HepG2 (cell line): ENCODE measurements at places on chromosomes 5 and 9.
A peak's percentile ranks its signal among the peaks of the same experiment; 100 is the strongest.

DNA sequence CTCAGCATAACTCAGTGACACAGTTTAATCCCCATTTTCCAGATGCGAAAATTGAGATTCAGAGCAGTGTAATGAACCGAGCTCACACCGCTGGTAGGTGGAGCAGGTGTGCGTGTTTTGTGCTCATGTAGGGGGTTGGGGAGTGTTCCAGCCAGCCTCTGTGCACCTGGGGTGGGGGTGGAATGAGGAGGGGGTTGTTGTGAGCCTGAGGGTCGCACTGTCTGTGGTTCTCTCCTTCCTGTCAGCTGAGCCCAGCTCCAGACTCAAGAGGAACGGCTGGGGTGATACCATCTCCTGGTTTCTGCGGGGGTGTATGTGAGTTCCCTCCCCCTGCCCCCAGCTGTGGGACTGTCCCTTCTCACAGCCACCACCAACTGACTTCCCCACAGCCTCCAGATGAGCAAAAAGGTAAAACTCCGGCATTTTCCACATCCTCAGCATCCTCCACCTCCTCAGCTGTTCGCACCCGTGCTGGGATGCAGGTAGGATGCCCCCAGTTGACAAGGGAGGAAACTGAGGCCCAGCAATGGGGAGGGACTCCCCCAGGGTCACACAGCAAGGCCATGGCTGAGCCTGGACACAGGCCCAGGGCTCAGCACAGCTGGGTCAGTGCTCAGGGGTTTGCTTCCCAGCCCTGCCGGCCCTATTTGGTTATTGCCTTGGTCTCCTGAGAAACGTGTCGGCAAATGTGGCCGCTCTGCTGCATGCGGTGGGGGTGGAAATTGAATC, 2.1 kb downstream of the SH2D3C start:
- no peak for DNase-seq

DNA sequence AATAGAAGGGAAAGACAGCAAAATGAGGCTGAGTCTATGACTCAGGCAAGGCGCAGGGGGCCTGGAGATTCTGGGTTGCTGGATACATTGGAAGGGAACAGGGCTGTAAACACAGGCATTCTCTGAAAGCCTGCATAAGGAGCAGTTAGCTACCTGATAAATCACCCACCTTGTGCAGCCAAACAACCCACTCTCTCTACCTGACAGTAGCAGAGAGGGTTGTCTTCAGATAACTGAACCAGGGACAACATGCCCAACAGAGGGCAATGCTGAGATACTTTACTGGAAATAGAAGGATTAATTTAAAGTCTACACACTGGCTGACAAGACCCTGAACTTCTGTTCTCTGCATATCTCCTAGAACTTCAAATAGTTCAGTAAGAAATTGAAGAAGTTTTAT, 161.6 kb downstream of the KCTD16 start:
- no peak for DNase-seq

GRCh38 chr5:139633295-139634027, 14.7 kb upstream of the CXXC5 start:
- DNase-seq, result peak; percentile 76

DNA sequence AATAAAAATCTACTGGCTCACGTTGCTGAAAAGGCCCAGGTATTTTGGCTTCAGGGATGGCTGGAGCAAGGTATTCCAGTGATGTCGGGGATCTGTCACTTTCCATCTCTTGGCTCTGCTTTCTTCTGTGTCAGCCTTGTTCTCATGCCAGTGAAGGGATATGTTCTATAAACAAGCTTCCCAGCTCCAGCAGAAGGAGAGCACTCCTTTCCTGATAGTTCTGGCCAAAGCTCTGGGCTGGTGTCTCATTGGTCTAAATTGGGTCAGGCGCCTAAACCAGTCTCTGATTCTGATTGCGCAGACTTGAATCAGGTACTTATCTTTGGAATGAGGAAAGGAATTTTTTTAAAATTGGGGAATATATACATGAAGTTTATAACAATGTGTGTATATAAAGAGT, 5.1 kb downstream of the SNX30 start:
- DNase-seq, result no peak

GRCh38 chr5:43041669-43042175, 1.6 kb upstream of the ANXA2R start:
- peak; percentile 46 for DNase-seq

DNA sequence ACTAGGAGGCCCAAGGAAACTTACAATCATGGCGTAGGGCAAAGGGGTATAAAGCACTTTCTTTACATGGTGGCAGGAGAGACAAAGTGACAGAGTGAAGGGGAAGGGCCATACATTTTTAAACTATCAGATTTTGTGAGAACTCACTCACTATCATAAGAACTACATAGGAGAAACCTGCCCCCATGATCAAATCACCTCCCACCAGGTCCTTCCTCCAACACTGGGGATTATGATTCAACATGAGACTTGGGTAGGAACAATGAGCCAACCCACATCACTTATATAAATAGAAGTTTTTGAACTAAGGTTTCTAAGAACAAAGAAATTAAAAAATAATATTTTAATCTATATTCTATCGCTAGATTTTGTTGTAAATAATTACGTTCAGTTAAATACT, 460.3 kb upstream of the TYRP1 start:
- no peak for DNase-seq

GRCh38 chr5:119435436-119436132, 16.7 kb upstream of the HSD17B4 start:
- peak; percentile 55 for DNase-seq
